ENCODE measurements at places on chromosomes 13 and 19. TPM values are rescaled to one million over a fixed set of nuclear protein-coding genes. Genes with fewer than 3 reads are reported as not detected.

SMIM44 gene
- total RNA-seq = not detected

PNMA8A gene
- total RNA-seq = 8.4 TPM

FUT1 gene
- total RNA-seq = 1.8 TPM

CEACAM3 gene
- total RNA-seq = not detected

KLF2 gene
- total RNA-seq = 65.2 TPM

ANKRD24 gene
- 0.22 TPM for total RNA-seq

ZNF738 gene
- total RNA-seq = 3.3 TPM

KLK3 gene
- total RNA-seq = not detected

MRPL4 gene
- 77.0 TPM for total RNA-seq

DNA sequence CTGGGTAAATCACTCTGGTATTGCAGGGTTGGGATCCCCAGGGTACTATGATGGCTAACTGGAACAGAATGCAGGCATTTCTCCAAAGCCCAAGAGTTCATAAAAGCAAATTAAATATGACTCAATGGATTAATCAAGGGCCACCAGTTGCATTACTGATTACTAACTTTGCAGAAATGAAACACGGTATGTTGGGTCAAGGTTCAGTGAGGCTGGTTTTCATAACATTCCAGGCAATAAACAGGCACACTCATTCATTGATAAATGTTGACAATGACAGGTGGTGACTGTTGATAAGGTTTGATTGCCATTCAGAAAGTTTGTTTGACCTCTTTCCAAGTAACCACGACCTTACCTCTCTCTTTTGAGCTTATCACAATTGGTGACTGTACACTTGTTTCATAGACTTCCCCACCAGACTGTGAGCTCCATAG lies 506 bp upstream of the AP1M1 start:
- no peak for DNase-seq

- DNase-seq = peak; percentile 45
Observed at GRCh38 chr19:47609906-47610894, 1.3 kb downstream of the BICRA start.

GRCh38 chr13:51221674-51222036 lies 543 bp upstream of the FAM124A start:
- DNase-seq = no peak

- DNase-seq = peak; percentile 40
Observed at GRCh38 chr19:5054551-5055456, 85.9 kb downstream of the KDM4B start.

- no peak for DNase-seq
Observed at GRCh38 chr13:112181336-112182067, 114.6 kb downstream of the SOX1 start.

GRCh38 chr13:109118521-109118920 lies 489.1 kb downstream of the MYO16 start:
- DNase-seq = no peak

DNA sequence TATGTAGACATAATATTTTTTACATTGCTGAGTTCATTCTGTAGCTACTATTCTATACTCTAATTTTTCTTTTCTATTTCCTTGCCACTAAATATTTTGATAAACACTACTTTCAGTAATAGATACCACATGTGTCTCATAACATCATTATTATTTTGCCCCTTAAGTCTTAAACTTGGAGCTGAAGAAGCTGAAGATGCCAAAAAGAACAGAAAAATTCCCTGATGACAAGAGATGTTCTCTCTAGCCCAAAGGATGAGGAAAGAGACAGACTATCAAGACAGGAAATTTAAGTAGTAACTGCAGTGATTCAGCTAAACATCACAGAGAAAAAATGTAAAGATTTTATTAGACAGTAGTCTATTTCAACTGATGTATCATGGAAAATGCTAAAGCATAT lies 322.0 kb upstream of the KLHL1 start:
- no peak for DNase-seq

DNA sequence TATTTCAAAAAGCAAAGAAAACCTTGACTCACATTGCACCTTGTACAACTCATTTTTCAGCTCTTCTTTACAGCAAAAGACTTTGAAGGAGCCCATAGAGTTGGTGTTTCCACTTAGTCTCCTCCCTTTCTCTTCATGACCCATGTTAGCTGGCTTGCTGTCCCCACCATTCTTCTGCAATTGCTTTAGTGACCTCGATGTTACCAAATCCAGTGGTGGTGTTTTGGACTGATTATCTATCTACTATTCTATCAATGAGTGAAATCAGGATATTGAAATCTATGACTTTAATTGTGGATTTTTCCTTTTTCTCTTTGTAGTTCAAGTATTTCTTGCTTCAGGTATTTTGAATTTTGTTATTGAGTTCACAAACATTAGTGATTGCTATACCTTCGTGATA lies 197.3 kb downstream of the GPC5 start:
- DNase-seq = no peak

- peak; percentile 77 for DNase-seq
Observed at GRCh38 chr13:45370922-45371406, 30.0 kb upstream of the TPT1 start.

GRCh38 chr13:36000028-36000427 lies 131.2 kb downstream of the DCLK1 start:
- DNase-seq = no peak

GRCh38 chr19:2507109-2507508 lies 31.2 kb downstream of the GADD45B start:
- DNase-seq = no peak

DNA sequence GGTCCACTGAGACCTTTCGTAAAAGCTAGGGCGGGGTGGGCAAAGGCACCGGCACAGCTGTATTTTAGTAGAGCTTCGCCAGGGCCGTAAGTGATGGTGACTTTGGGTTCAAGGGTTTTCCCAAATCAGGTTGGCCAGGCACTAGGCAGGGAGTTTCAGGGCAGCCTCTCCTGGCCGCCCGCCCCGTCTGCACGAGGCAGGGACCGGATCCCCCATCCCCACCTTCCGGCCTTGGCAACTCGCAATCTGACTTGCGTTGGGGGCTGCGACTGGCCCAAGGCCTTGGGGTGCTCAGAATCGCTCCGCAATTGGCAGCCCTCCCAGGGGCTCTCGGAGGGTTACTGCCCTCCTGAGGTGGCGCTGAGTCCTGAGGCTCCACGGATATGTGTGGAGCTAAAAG lies 4.1 kb upstream of the ZIC5 start:
- DNase-seq = no peak

GRCh38 chr19:54100561-54100960 lies at the start of gene OSCAR:
OSCAR (minus strand) TSS chr19:54100803; CDS start chr19:54100792, 11 bp downstream.
- DNase-seq = no peak
